ENCODE measurements at places on chromosomes 5 and 9. TPM values are rescaled to one million over a fixed set of nuclear protein-coding genes. Genes with fewer than 3 reads are reported as not detected.

The PIGO gene
- 29.8 TPM for total RNA-seq

DNA sequence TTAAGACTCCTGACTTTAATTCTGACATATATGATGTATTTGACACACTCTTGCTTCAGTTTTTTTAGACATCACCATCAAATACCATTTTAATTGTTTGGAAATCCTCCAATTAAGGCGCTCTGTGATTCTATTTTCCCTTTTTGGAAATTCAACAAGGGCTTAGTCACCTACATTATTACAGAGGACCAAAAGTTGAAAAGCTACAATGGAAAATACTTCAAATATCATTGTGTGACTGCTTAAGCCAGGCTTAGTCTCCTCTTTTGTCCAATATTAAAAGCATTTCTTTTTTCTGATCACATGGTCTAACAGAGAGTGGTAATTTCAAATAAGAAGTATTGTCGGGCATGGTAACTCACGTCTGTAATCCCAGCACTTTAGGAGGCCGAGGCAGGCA lies 160.3 kb downstream of the CEMIP2 start:
- no peak for DNase-seq

- no peak for DNase-seq
Measured at GRCh38 chr5:151630088-151630487, 39.0 kb upstream of the FAT2 start.

DNA sequence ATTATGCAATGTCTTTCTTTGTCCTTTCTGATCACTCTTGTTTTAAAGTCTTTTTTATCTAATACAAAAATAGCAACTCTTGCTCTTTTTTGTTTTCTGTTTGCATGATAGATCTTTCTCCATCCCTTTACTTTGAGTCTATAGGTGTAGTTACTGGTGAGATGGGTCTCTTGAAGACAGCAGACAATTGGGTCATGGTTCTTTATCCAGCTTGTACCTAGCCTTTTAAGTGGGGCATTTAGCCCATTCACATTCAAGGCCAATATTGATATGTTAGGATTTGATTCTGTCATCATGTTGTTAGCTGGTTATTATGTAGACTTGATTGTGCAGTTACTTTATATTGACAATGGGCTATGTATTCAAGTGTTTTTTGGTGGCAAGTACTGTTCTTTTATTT lies 245.9 kb upstream of the TARS1 start:
- no peak for DNase-seq

The ASPN gene
- not detected for total RNA-seq

GRCh38 chr9:90025816-90026215 lies 421.0 kb downstream of the GADD45G start:
- peak; percentile 27 for DNase-seq

The SPINK6 gene
- total RNA-seq: not detected

DNA sequence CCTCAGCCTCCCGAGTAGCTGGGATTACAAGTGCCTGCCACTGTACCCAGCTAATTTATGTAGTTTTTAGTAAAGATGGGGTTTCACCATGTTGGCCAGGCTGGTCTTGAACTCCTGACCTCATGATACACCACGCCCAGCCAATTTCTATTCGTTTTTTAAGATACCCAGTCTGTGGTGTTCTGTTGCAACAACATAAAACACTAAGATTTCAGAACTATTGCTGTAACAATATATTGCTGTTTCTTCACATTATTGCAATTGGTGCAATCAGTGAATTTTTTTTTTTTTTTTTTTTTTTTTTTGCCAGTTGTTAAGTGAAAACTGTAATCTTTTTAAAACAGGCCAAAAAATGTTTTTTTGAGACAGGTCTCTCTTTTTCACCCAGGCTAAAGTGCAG lies 9.9 kb downstream of the SRP19 start:
- no peak for DNase-seq

The SPINK4 gene
- total RNA-seq: not detected

- DNase-seq: no peak
Measured at GRCh38 chr5:74432721-74433120, 207.8 kb downstream of the ENC1 start.

- DNase-seq: no peak
Measured at GRCh38 chr5:111733571-111733970, 23.4 kb downstream of the NREP start.

- no peak for DNase-seq
Measured at GRCh38 chr9:104970271-104970987, 42.5 kb upstream of the ABCA1 start.

The CDC20B gene
- not detected for total RNA-seq

DNA sequence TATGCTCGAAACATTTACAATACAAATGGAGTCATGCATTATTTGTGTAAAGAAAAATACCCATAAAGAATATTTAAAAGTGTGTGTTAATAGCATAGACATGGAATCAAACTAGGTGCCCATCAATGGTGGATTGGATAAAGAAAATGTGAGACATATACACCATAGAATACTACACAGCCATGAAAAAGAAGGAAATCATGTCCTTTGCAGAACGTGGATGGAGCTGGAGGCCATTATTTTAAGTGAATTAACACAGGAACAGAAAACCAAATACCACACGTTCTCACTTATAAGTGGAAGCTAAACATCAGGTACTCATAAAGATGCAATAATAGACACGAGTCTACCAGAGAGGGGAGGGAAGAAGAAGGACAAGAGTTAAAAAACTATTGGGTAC lies 22.8 kb downstream of the SMIM23 start:
- no peak for DNase-seq

- DNase-seq: no peak
Measured at GRCh38 chr5:10355071-10355889, 1.8 kb downstream of the MARCHF6 start.

- no peak for DNase-seq
Measured at GRCh38 chr9:91276513-91276912, 85.2 kb downstream of the AUH start.

The CFAP77 gene
- 0.18 TPM for total RNA-seq

GRCh38 chr5:75685141-75685540 lies 32.1 kb downstream of the POC5 start:
- no peak for DNase-seq

- no peak for DNase-seq
Measured at GRCh38 chr9:101366038-101366756, 18.6 kb downstream of the BAAT start.

- no peak for DNase-seq
Measured at GRCh38 chr5:106171708-106172107, 1499.0 kb downstream of the EFNA5 start.

The CTXN3 gene
- not detected for total RNA-seq

The FCN2 gene
- not detected for total RNA-seq

The IL4 gene
- not detected for total RNA-seq

- no peak for DNase-seq
Measured at GRCh38 chr5:135715267-135716055, 119.0 kb upstream of the SLC25A48 start.

DNA sequence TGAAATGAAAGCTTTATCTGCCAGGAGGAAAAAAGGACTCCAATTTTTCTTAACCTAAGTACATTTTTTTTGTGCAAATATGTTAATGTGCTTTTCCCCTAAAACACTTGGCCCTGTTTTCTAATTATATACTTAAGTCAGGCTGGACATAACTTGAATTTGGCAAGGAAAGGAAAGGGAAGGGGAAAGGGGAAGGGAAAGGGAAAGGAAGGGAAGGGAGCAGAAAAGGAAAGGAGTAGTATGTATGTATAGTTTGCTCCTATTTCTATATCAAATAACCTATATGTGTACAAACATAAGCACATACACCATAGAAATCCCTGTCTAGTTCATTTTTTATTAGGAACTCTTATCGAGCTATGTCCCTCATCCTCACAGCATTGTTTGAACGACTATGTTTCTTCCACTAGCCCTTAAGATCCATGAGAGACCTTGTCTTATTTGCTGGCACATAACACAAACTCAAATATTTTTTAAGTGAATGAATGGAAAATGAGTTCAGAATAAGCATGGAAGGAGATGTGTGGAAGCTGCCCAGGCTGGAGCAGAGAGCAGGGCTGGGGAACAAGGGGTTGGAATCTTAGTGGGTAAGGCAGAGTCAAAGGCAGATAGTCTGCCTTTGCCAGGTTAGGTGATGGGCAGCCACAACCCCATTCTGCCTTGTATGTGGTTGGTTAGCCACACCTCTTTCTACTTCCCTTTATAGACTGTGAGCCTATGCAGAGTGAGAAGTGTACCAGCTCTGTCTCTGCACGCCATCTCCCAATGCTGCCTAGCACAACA lies 70.0 kb downstream of the KLHL3 start:
- no peak for DNase-seq

- no peak for DNase-seq
Measured at GRCh38 chr9:99722877-99723276, 98.8 kb upstream of the NR4A3 start.

DNA sequence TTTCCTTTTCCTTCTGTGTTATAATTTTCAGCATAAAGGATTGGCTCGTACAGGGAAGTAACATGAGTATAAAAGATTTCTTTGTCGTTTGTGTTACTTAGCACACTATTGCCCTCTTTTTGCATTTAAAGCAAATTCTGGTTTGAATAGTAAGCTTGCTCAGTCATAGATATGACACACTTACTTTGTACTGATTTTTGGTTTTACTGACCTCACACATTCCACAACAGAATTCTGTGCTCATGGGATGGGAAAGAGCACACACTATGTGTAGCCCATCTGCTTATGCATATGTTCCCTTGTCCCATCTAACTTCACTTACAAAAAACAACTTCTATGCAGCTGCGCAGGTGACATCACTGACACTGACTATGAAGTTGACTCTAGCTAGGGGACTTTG lies 111.9 kb upstream of the MTAP start:
- DNase-seq: no peak

The SVEP1 gene
- total RNA-seq: 0.30 TPM

DNA sequence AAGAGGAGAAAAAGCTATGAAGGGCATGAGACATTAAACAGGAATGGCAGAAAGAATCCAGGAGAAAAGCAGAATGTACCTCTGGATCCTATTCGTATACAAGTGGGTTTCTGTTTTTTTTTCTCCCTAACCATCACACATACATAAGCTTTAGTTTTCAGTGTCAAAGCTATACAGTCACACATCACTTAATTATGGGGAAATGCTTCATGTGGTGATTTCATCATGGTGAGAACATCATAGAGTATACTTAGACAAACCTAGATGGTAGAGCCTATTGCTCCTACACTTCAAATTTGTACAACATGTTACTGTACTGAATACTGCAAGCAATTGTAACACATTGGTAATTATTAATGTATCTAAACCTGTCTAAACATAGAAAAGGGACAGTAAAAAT lies 290.6 kb downstream of the AOPEP start:
- DNase-seq: no peak

DNA sequence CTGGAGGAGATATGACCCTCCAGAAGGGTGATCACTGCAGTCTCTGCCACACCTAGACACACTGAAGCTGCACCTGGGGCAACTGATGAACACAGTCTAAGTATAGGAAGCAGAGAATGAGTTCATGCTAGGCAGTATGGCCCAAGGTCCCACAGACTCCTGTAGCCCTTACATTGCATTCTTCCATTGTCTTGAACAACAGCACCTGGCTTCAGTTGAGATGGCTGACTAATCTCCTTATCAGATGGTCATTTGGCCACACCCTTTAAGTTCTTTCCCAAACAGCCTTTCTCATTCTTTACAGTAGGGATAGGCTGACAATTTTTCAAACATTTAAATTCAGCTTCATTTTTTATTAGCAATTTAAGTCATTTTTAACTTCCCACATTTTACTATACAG lies 23.1 kb downstream of the CENPK start:
- no peak for DNase-seq

The PCDHGC4 gene
- 9.9 TPM for total RNA-seq

GRCh38 chr9:126724226-126724625 lies 80.6 kb upstream of the ZBTB43 start:
- DNase-seq: no peak

The NDST1 gene
- 28.7 TPM for total RNA-seq

GRCh38 chr9:61674465-61674864 lies 484.6 kb downstream of the SPATA31A7 start:
- DNase-seq: no peak

The KIF3A gene
- 3.2 TPM for total RNA-seq

- DNase-seq: no peak
Measured at GRCh38 chr9:16068476-16068875, 515.6 kb downstream of the CCDC171 start.

The ORM2 gene
- 2.2 TPM for total RNA-seq

The PDZD2 gene
- 3.6 TPM for total RNA-seq

The ELOVL7 gene
- total RNA-seq: 2.6 TPM

DNA sequence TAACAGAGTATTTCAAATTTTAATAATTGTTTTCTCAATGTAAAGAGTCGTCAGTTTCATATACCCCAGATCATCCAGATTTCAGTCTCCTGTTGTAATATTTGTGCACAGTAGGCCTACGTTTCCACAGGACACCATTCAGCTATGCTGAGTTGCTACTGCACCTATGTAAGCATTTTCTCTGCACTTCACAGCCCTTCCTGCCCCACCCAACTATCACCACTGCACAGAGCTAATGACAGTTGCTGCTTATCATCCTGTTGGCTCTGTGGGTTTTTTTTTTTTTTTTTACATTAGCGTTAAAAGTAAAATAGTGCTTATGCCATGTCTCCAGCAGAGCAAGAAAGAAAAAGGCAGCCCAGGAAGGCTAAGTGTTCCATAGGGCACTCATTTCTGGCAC lies 5.9 kb upstream of the PRKACG start:
- DNase-seq: no peak

The OTULINL gene
- total RNA-seq: 3.3 TPM

DNA sequence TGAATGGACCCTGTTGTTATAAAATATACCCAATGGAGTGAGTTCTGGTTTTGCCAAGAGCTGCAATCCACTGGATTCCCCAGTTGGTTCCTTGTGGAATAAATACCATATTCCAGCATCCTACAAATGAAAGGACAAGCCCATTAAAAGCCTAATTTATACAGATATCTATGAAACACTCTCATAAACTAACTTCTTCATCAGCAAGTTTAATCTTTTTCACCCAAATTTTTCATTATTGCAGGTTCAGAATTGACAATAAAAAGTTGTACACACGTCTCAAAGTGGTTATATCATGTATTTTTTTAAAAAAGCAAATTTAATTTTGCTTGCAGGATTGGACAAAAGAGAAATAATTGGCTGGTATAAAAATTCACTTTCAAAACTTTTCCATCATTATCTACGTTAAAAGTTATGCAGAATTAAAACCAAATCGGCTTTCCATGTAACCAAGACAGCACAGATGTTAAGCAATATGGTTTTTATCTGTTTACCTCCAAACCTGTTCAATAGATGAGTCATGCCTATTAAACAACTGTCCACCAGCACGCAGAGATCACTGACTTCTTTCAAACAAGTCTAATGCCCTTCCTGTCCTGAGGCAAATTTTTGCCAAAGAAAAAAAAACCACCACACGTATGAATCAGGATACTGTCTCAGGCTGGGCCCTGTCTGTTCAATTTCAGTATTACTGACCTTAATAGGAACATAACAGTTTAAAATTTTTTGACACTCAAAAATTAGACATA lies 42.5 kb downstream of the CEMIP2 start:
- DNase-seq: no peak

DNA sequence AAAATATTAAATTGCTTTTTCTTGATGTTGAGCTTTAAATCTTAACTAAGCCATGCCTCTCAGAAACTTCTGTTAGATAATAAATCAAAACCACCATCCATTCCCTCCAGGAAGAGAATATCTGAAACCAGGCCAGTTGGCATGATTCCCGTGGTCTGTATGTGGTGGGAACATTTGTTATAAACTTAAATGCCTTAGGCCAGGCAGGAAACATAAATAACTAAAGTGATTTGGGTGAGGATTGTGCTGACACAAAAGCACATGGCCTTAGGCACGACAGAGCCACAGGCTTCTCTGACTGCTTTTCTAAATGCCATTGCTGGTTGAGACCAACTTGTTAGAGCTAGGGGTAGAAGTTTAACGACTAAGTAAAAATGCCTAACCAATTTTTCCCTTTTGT lies 255.9 kb downstream of the GABRG2 start:
- no peak for DNase-seq

The MSX2 gene
- 0.26 TPM for total RNA-seq
